GOT3 (cell line): ENCODE measurements at places on chromosomes 11 and 22.

- DNase-seq: no peak
Measured at GRCh38 chr11:45643598-45644260, 21.7 kb downstream of the CHST1 start.

DNA sequence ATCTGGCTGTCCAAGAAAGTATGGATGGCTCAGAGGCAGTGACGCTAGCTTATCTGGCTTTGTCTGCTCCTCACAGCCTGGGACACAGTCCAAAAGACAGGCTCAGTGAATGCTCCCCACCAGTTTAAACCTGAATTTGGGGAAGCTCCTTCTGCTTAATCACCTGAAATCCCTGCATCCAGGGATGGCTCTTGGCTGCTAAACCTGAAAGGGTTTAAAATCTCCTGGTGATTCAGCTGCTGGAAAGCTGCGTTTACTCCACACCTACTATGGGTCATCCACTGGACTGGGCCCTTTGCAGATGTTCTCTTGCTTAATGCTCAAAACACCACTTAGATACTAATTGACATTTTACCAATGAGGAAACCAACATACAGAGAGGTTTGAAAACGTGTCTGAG, 302.0 kb upstream of the NARS2 start:
- DNase-seq: no peak

GRCh38 chr22:28002863-28003565, 84.0 kb upstream of the PITPNB start:
- no peak for DNase-seq

DNA sequence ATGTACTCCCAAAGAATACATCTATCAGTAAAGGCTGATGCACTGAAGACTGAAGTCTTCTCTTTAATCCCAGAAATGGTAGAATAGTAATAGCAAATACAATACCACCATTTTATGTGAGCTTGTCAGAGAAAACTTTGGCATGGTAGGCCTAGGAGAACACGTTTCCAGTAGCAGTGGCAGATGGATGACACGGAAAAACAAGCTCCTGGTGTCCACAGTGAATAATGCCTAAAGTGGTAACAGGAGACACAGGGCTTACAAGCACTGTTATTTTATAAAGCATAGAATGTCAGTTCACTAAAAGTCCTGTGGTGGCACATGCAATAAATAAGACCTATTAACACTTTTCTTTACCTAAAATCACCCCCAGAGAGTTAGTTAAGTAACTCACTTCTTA, 277.6 kb downstream of the TTC28 start:
- DNase-seq: no peak

DNA sequence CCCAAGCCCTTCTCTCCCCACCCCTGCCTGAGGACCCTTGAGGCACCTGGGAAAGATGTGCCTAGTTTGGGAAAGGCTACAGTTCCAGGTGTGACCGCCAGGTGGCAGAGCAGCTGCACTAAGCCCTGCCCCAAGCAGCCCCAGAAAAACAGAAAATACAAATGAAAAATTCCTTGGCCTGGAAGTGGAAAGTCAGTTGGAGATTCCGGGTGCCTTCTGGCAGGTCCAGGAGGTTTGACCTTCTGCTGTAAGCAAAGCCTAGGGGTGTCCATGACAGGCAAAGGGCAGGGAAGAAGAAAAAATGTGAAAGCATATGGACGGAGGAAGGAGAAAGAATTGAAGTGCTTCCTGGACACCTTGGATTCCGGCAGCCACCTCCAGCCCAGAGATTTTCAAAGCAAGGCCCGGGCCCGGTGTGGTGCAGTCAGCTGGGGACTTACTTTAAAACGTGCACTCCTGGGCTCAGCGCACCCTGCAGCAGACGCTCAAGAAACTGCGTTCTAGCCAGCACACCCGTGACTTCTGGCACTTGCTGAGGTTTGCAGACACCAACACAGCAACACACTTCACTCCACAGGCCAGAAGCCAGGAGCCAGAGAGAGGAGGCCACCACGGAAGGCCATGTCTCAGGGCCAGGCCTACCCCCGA, 37.3 kb upstream of the SLC22A12 start:
- DNase-seq: no peak

GRCh38 chr11:71200172-71200716, 52.1 kb downstream of the SHANK2 start:
- DNase-seq: no peak

DNA sequence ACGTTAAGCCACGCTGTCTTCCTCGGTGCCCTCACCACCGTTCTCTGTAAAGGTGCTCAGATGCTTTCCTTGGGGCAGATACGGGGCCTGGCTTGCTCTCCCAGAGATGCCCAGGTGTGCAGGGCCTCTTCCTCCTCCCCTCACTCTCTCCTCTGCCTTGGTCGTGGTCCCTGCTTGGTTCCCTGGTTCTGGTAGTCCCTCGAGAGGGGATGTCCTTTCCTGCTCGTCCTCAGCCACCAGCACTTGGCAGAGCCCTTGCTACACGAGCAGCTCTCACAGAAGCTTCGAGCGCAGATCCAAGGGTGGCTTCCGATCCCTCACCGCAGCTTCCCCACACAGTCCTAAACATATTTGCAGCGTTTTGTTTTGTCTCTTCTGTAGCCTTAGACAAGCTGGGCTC, 298.8 kb downstream of the TBC1D22A start:
- DNase-seq: no peak

DNA sequence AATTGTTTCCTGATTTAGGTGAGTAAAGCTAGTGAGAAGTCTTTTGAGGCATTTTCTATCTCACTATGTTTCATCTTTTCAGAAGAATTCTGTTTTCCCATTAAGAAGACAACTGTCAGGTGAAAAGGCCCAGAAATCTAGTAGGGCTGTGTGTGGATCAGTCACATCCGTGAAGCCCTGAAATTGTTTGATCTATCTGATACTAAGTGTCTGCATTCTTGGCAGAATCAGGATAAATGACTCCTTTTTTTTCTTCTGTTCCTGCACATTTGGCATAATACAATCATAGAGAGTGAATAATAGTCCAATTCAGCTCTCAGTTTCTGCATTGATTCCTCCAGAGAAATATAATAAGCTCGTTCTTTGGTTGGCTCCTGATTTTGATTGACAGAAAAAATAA, 208.3 kb downstream of the NAV2 start:
- DNase-seq: no peak

GRCh38 chr11:119404872-119405271, 18.1 kb downstream of the THY1 start:
- DNase-seq: no peak

DNA sequence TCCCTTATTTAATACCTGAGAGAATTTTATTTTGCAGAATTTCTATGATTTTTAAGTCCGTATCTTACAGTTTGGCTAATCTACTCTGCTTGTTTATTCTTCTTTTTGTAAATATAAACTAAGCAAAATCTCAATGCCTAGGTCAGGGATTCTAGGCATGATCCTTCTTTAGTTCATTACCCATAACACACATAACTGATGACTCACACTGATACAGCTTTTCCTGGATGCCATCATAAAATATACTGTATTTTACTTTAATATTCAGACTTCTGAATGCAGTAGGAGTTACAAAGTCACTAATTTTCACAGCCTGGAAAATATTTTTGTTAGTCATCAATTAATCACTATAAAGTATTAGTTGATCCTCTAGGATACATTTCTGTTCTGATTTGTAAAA, 898.2 kb upstream of the RAG2 start:
- no peak for DNase-seq

DNA sequence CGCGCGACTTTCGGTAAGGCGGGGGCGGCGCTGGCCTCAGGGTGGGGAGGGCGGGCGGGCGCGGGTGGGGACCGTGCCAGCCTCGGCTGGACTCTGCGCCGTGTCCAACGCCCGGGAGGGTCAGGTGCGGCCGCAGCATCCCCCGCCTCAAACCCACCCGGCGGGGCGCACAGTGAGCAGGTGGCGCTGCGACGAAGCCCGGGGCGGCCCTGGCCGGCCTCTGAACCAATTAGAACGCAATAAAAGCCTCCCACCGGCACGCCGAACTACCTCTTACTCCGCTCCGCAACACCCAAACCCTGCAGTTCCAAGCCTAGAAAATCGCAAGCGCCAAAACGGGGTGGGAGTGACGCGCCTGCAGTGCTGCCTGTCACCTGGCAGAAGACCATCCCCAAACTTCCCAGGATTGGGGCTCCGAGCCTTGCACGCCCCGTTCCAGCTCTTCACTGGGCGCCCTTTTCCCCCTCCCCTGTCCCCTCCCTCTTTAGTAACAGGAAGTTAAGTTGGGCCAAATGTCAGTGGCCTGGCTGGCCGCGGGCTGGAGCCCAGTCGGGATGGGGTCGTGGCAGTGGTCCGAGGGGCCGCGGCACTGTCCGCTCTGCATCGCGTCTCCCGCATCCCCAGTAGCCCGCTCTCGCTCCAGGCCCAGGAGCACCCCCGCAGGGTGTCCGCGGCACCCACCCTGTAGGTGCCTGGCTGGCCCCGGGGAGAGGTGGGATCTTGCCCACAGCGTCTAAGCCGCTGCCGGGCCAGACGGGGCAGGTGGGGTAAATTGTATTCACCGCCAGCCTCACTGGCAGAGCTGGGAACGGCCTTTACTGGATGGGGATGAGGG, 541 bp downstream of the MICAL2 start:
- DNase-seq: no peak

DNA sequence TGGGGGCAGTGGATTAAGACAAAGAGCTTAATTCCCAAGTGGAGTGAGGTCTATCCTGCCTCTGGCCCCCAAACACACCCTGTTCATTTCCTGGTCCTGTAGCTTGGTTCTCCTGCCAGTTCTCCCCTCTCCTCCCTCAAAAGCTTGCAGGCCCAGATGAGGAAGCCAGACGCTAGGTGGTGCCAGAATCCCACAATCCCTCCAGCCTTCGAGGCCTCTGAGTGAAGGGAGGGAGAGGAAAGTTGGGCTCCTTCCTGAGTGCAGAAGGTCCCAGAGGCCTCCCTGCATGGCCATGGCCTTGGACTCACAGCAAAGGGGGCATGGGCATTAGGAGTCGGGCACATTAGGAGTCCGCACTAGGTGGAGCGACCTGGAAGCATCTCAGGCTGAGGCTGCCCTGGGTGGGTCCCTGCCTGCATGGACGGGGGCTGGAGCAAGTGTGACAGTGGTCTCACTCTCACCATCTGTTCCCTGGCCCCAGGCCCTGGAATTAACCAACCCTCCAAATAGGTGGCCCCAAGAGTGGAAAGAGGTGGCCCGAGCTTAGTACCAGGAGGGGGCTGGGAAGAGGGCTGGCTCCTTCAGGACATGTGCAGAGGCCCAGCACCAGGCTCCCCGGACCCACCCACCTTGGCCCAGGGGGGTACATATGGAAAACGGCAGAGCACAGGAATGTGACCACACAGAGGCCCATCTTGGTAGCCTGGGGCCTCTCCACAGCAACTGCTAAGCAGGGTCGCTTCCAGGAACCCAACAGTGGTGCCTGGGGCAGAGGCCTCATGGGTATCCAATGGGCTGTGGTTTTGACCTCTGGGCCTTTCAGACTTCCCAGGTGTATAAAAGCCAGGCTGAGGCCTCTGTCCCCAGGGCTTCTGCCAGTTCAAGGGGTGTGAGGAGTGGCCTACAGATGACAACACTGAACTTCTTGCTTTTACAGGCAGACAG, 5.2 kb downstream of the FXYD2 start:
- no peak for DNase-seq

GRCh38 chr11:84722583-84723108, 904.5 kb downstream of the DLG2 start:
- no peak for DNase-seq

DNA sequence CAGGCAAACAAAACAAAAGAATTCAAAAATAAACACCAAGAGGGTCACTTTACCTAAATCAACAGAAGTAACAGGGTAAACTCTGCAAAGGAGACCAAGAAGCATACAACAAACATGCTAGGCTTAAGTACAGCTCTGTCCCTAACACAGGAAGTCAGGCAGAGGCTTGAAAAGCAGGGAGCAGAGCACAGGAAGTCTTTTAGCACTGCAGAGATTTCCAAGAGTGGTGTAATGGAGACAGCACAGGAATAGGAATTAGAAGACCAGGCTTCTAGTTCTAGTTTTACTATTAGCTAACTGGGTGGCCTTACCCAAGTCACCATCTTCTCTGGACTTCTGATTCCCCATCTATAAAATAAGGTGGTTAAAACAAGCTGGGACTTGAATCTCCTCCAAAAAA, 1.9 kb downstream of the RBFOX2 start:
- DNase-seq: no peak

DNA sequence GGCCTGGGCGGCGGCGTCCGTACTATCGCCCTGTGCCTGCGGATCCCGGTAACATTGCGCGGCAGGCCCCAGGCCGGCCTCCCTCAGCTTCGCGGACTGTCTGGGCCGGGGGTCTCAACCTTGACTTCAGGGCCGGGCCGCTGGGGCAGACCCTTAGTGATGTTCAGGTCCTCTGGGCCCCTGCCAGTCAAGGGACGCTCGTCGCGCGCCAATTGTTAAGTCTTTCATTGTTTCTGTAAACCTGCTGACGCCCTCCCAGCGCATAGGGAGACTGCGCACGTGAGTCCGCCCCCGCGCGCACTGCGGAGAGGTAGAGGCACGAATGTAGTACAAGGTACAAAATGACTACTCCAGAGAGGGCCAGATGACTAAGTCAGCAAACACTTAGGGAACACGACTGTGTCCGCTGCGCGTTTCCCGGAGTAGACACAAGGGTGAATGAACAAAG, 451 bp upstream of the HDHD5 start:
- DNase-seq: no peak

DNA sequence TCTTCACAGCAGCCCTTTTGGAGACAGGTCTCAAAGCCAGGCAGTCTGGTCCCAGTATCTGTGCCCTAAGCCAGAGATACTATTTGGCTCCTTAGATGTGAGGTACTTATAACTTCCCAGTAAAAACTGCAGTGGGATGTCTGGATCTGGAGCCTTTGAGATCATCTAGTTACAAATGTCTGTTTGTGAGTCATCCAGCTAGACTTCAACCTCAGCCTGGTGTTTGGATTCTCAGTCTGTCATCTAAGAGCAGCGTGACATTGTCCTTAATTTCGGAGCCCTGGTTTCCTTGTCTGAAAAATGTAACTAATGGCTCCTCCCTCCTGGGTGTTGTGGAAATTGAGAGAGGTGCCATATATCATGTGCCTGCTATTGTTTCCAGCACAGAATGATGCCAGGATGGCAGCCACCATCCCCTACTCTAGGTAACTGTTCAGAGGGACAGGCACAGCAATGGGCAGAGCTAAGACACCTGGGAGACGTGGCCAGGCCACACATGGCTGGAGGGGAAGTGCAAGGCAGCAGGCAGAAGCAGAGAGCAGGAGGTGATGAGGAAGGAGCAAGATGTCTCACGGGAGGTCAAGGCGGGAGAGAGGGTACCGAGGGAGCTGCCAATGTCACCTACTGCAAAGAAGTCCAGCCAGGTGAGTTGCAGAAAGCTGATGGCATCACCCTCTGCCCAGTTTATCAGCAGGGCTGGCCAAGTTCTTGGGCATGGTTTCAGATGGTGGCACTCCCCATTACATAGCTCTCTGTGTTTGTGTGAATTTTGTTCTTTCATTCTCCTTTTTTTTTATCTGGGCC, 20.6 kb upstream of the ST3GAL4 start:
- no peak for DNase-seq

GRCh38 chr22:17808693-17809403, 34.6 kb upstream of the BID start:
- DNase-seq: no peak

GRCh38 chr11:88535916-88536547, 198.5 kb upstream of the CTSC start:
- no peak for DNase-seq

DNA sequence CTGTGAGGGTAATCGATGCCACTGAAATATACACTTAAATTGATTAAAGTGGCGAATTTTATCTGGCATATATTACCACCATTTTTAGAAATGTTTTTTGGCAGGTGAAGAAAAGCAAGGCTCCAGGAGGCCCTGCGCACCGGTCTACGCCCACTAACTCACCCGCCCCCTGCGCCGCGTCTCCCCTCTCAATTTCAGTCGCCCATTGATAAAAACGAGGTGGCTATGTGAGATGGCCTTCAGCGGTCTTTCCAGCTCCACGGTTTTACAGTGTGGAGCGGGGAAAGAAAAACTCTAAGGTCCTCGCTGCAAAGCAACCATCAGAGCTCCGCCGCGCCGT, 602 bp upstream of the AQP11 start:
- DNase-seq: no peak
